Thoracic aorta endothelial cell (primary cell): ENCODE measurements at places on chromosomes 3 and 15. TPM values are rescaled to one million over a fixed set of nuclear protein-coding genes. Genes with fewer than 3 reads are reported as not detected.

GP9 gene
- total RNA-seq, result not detected in 2 replicates

SNTN gene
- total RNA-seq, result not detected in 2 replicates

TRIM42 gene
- total RNA-seq, result not detected in 2 replicates

AAGAB gene
- total RNA-seq, result 44.4 and 51.5 TPM in 2 replicates

ZNF662 gene
- 1.1 and 2.4 TPM in 2 replicates for total RNA-seq

DPPA2 gene
- not detected in 2 replicates for total RNA-seq

COL6A6 gene
- not detected in 2 replicates for total RNA-seq

IDH2 gene
- total RNA-seq, result 67.2 and 74.4 TPM in 2 replicates

GOLGA8S gene
- under 0.01 and 0.07 TPM in 2 replicates for total RNA-seq

CHDH gene
- total RNA-seq, result under 0.01 and 1.1 TPM in 2 replicates

TTC21A gene
- total RNA-seq, result 3.2 and 3.9 TPM in 2 replicates

GAP43 gene
- total RNA-seq, result not detected in 2 replicates

CPEB1 gene
- not detected in 2 replicates for total RNA-seq

ST8SIA2 gene
- total RNA-seq, result not detected in 2 replicates

CAV3 gene
- total RNA-seq, result not detected in 2 replicates

EPHB1 gene
- 0.53 and 0.79 TPM in 2 replicates for total RNA-seq

TRIM69 gene
- 9.3 and 18.6 TPM in 2 replicates for total RNA-seq

ZKSCAN7 gene
- 0.66 and 1.1 TPM in 2 replicates for total RNA-seq

AMT gene
- total RNA-seq, result 0.65 and 0.66 TPM in 2 replicates

ATP2B2 gene
- not detected in 2 replicates for total RNA-seq

NFKBIZ gene
- 31.1 and 37.5 TPM in 2 replicates for total RNA-seq

SHC4 gene
- 0.53 and 0.65 TPM in 2 replicates for total RNA-seq

PODXL2 gene
- 4.4 and 7.7 TPM in 2 replicates for total RNA-seq

CRYGS gene
- total RNA-seq, result 1.7 and 2.1 TPM in 2 replicates

NT5DC2 gene
- total RNA-seq, result 59.6 and 67.4 TPM in 2 replicates

ALG1L2 gene
- total RNA-seq, result 0.27 TPM in 1 of 2 replicates, not detected in the other

CACNA1D gene
- under 0.01 TPM in 1 of 2 replicates, not detected in the other for total RNA-seq

TYRO3 gene
- total RNA-seq, result 10.4 and 12.6 TPM in 2 replicates

CISH gene
- 0.40 and 0.79 TPM in 2 replicates for total RNA-seq

CAPN7 gene
- 41.2 and 52.9 TPM in 2 replicates for total RNA-seq

GRK7 gene
- total RNA-seq, result not detected in 2 replicates

MLH1 gene
- total RNA-seq, result 41.4 and 79.7 TPM in 2 replicates

PPP1R14D gene
- total RNA-seq, result not detected in 2 replicates

RPL35A gene
- total RNA-seq, result 834 and 913 TPM in 2 replicates

CCDC32 gene
- total RNA-seq, result 19.8 and 24.1 TPM in 2 replicates

CYP11A1 gene
- total RNA-seq, result not detected in 2 replicates

SYNM gene
- 5.7 and 7.9 TPM in 2 replicates for total RNA-seq

SI gene
- not detected in 2 replicates for total RNA-seq

GPR149 gene
- not detected in 2 replicates for total RNA-seq

XIRP1 gene
- total RNA-seq, result not detected in 2 replicates

ATP13A5 gene
- total RNA-seq, result not detected in 2 replicates

KNG1 gene
- not detected in 2 replicates for total RNA-seq
